ENCODE measurements at places on chromosomes 13 and 19. TPM values are rescaled to one million over a fixed set of nuclear protein-coding genes. Genes with fewer than 3 reads are reported as not detected.

Gene GPR4
- not detected for total RNA-seq

Gene LGALS7
- not detected for total RNA-seq

Gene ADAMTS10
- total RNA-seq, result 9.6 TPM

Gene EPSTI1
- 18.6 TPM for total RNA-seq

Gene ZNF418
- 3.4 TPM for total RNA-seq

Gene CGB2
- 1.4 TPM for total RNA-seq

Gene TGFBR3L
- 7.4 TPM for total RNA-seq

DNA sequence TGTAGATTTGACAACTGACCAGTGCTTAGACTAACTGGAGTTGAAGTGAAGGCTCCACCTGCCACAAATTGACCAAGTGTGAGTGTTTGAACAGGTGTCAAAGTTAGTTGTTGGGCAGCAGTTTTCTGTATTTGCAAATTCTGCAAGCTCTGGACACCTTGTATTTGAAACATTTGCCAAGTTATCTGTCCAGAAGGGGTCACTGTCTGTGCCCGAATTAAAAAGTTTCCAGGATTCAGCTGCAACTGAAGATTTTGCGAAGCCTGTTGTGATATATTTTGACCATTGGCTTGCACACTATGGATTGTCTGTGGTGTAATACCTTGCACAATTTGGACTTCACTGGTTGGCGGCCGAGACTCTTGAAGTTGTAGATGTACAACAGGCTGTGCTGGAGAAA, 1690.7 kb downstream of the SLITRK5 start:
- H3K27me3 ChIP-seq, result no peaks in the 10 kb centered on the region
- H3K4me1 ChIP-seq, result no peaks in the 10 kb centered on the region
- H3K36me3 ChIP-seq, result no peaks in the 10 kb centered on the region
- no peak overlapping the region for H3K27ac ChIP-seq
- no peak overlapping the region for H3K4me3 ChIP-seq

DNA sequence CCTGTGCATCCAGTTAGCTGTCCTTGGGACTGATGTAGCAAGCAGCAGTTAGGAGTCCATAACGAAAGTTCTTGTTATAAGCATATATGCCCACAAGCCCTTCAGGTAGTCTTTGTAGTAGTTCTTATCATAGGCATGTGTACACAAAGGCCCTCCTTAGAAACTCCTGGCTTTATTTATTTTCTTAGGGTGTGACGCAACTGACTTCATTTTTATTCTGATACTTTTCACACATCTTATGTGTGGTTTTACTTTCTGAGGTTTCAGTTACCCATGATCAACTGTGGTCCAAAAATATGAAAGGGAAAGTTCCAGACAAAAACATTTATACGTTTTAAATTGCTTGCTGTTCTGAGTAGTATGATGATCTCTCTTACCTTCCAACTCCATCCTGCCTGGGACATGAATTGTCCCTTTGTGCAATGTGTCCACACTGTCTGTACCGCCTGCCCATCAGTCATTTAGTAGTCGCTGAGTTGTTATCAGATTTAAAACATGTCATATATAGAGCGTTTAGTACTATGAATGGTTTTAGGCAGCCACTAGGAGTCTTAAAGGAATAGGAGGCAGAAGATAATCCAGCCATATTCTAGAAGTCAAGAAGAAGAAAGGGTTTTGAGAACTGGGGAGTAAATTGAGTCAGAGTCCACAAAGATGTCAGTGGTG, 19.4 kb downstream of the GPC5 start:
- H3K27ac ChIP-seq, result no peak overlapping the region
- H3K27me3 ChIP-seq, result peaks cover 16% of the 10 kb centered on the region
- H3K4me1 ChIP-seq, result peaks cover 8% of the 10 kb centered on the region
- DNase-seq, result no peak
- H3K4me3 ChIP-seq, result no peak overlapping the region

- DNase-seq, result no peak
- H3K36me3 ChIP-seq, result no peaks in the 10 kb centered on the region
- no peaks in the 10 kb centered on the region for H3K4me1 ChIP-seq
- H3K27me3 ChIP-seq, result no peaks in the 10 kb centered on the region
- no peak overlapping the region for H3K4me3 ChIP-seq
- no peak overlapping the region for H3K27ac ChIP-seq
Measured at GRCh38 chr13:96821381-96821780, 172.9 kb downstream of the OXGR1 start.

- H3K36me3 ChIP-seq, result peaks cover 5% of the 10 kb centered on the region
- peak overlapping the region; percentile 18 for H3K27ac ChIP-seq
- H3K27me3 ChIP-seq, result no peaks in the 10 kb centered on the region
- DNase-seq, result no peak
- H3K4me1 ChIP-seq, result peaks cover 43% of the 10 kb centered on the region
Measured at GRCh38 chr19:6767081-6767356, 216 bp downstream of the SH2D3A start.

DNA sequence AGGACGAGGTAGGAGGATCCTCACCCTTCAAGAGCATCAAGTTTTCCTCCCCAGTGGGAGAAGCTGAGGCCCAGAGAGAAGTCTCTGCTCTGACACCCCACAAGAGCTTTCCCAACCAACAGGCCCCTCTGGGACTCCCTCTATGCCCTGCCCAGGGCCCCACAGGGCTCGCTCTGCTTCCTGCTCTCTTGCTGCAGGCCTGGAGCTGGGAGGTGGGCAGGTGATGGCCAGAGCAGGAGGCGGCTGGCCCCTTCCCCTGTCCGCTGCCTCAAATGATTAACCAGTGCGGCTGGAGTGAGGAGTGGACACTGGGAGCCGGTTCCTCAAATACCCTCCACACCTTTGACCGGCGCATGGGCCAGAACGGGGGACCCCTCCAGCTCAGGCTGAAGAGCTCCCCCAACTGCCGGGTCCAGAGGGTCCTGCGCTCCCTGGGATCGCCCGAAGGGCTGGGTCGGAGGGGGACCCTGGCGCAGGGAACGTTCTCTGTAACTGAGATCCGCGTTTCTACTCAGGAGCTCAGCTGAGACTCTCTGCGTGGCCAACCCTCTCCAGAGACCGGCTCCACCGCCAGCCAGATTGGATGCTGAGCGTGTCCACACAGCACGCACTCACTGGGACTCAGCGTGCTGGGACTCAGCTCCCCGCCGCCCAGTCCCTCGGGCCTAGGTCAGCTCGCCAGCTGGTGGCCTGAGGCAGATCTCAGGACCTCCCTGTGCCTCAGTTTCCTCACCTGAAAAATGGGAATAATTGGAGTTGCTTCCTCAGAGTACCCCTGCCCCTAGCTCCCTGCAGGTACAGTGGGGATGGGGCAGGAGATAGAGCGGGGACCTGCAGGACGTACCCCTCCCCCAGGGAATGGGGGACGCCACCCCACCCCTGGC, 6.7 kb upstream of the ONECUT3 start:
- peaks cover 35% of the 10 kb centered on the region for H3K27me3 ChIP-seq
- H3K4me3 ChIP-seq, result no peak overlapping the region
- H3K4me1 ChIP-seq, result peaks cover 14% of the 10 kb centered on the region
- DNase-seq, result no peak

DNA sequence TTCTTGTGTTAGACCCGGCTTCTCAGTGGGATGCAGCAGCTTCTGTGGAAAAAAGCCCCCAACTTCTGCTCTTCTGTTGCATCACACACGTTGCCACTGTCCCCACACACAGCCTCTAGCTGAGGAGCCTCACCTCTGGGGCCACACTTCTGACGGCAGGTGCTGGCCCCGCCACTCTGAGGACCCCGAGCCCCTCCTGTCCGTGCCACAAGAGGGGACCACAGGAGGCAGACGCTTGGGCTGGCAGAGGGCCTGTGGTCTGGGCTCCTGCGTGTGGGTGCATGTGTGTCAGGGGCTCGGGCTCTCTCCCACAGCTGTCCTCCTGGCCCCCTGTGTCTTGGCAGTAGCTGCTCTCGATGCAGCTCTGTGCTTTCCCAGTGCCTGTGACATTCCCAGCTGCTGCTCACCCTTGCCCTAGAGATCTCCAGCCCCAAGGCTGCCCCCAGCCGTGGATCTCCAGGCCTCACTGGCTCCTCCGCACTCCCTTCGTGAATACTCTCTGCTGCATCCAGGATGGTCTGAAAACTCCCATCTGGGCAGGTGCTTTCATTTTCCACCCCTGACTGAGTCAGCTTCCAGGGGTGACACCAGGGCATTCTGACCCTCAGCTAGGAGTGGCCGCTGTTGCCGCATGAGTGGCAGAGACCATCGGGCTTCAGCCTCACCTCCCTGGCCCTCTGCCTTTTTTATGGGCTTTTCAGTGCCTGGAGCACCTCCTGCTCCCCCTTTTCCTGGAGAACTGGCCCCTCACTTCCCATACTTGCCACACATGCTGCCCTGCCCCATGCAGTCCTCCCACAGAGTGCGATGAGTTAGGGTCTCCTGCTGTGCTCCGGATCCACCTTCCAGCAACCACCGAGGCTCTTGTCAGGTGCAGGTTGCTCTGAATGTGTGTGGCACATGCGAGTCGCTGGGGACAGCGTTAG, 13.7 kb downstream of the MAU2 start:
- peaks cover 2% of the 10 kb centered on the region for H3K4me1 ChIP-seq
- H3K27ac ChIP-seq, result no peak overlapping the region
- DNase-seq, result no peak
- H3K36me3 ChIP-seq, result peaks cover 2% of the 10 kb centered on the region
- H3K4me3 ChIP-seq, result no peak overlapping the region
- no peaks in the 10 kb centered on the region for H3K27me3 ChIP-seq

GRCh38 chr19:12774588-12775555, at the start of gene HOOK2:
HOOK2 (minus strand) TSS chr19:12775552; CDS start chr19:12775449, 103 bp downstream.
- no peaks in the 10 kb centered on the region for H3K27me3 ChIP-seq
- peak within 1 kb of the TSS; percentile 75 for H3K4me3 ChIP-seq
- H3K27ac ChIP-seq, result peak within 1 kb of the TSS; percentile 35

GRCh38 chr13:96104516-96104915, 14.6 kb downstream of the HS6ST3 start:
- no peak overlapping the region for H3K4me3 ChIP-seq
- H3K36me3 ChIP-seq, result peaks cover 4% of the 10 kb centered on the region
- no peak for DNase-seq

DNA sequence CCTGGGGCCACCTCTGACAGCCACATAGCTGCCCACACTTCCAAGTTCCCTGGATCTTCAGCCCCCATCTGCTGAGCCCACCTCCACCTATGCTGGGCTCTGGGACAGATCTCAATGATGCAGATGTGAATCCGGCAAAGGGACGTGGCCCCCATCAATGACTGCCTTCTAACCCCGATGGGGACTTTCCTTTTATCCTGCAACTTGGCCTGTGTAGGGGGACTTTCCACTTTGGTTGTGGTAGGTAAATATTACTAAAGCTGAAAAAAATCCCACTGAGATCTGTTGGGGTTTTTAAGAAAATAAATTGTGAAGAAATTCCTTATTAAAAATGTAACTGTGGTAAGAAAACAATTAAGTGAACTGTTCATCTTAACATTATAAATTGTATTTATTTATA, 20.8 kb upstream of the ASPDH start:
- no peak for DNase-seq
- H3K4me1 ChIP-seq, result no peaks in the 10 kb centered on the region
- peaks cover 11% of the 10 kb centered on the region for H3K36me3 ChIP-seq
- no peak overlapping the region for H3K27ac ChIP-seq
- H3K27me3 ChIP-seq, result peaks cover 32% of the 10 kb centered on the region

DNA sequence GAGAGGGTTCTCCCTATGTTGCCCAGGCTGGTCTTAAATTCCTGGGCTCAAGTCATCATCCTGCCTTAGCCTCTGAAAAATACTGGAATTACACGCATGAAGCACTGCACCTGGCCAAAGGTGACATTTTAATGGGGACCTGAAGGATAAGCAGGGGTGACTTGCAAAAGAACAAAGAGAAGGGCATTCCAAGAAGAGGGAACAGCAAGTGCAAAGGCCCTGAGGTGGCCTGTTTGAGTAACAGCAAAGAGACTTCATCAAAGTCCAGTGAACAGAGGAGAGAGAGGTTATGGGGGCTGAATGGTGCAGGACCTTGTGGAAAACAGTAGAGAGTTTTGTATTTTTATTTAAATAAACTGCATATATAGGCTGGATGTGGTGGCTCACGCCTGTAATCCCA, 4.1 kb downstream of the CA11 start:
- H3K27me3 ChIP-seq, result no peaks in the 10 kb centered on the region
- no peak overlapping the region for H3K27ac ChIP-seq
- DNase-seq, result no peak
- H3K4me3 ChIP-seq, result no peak overlapping the region
- H3K4me1 ChIP-seq, result peaks cover 29% of the 10 kb centered on the region
